ENCODE measurements at places on chromosomes 6 and 20.

DNA sequence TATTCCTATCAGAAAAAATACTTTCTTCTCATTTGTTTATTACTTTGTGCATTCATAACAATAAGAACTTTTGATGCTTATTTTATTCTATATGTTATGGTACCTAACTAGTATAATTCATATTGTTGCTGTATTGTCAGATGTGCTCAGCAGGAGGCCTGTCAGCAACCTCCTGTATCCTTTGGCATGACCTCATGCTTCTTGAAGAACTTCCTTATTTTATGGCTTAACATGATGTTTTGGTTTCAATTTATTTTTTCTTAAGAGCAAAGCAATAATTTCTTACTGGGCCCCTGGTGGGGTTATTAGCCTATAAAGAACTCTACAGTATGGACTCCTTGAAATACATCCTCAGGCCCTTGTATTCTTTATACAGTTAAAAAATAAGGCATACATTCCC lies 17.3 kb downstream of the GGTLC1 start:
- no peak for DNase-seq

DNA sequence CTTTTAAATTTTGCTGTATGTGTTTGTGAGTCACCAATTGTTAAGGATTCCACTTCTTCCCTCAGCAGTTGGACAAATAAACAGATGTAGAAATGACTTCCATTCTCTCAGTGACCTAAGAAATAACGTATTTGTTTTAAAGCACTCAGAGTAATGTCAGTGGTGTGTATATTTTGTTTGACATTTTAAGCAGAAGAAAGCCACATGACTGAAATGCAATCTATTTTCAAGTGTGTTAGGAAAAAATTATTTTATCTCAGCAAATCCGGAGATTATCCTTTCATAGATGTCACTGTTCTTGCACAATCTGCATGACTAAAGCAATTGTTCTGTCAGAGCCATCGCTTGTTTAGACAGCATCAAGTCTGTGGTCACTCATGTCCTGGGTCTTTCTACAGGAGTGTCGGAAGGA lies 77.1 kb downstream of the JAG1 start:
- no peak for DNase-seq

- DNase-seq, result no peak
Measured at GRCh38 chr6:56911847-56912246, 43.1 kb upstream of the BEND6 start.

GRCh38 chr6:168116975-168117899 lies 38.2 kb upstream of the FRMD1 start:
- DNase-seq, result no peak

GRCh38 chr20:61482056-61482887 lies 230.2 kb downstream of the CDH4 start:
- DNase-seq, result no peak

DNA sequence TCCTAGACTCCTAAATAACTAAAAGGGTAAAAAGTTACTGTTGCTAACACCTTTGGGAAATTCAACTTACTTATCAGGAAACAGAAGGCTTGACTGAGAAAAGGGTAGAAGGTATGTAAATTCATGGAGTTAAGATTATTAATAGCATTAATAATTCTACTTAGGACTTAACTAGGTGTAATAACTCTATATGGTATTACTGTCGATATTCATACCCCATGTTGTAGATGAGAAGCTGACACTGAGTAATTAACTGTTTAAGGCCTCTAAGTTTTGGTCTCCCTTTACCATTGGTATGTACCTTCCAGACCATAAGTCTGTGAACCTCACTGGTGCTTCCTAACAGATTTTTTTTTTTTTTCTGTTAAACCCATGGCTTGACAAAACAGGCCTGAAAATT lies 15.4 kb downstream of the GLO1 start:
- DNase-seq, result no peak

DNA sequence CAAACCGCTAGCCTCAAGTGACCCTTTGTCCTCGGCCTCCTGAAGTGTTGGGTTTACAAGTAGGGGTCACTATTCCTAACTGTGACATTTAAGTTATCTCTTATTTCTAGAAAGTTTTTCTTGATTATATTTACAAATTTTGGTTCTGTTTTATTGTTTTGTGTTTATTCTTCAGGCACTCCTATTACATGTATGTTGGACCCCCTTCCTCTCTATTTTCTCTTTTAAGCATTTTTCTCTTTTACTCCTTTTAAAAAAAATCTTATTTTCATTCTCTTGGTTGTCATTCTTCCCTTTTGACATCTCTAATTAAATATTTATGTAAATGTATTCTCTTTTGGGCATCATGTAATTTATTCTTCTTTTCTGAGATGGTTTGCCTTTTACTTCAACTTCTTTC lies 50.4 kb upstream of the MAP3K7 start:
- DNase-seq, result no peak

DNA sequence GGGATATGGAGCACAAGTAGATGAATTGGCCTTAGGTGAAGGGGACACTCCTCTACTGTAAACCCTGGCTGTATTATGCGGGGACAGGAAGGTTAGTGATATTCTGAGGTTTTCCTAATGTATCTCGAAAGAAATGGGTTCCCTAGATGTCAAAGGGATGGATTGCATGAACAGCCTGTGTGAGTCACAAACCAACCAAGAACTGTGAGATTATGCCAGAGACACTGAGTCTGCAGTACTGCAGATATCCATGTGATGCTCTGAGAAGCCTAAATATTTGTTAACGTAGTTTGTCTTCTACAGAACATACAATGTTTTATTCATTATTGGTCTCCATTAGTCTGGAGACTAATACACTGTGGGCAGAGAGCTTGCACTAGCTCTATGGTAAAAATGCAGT lies 182.2 kb downstream of the AKAP7 start:
- no peak for DNase-seq

DNA sequence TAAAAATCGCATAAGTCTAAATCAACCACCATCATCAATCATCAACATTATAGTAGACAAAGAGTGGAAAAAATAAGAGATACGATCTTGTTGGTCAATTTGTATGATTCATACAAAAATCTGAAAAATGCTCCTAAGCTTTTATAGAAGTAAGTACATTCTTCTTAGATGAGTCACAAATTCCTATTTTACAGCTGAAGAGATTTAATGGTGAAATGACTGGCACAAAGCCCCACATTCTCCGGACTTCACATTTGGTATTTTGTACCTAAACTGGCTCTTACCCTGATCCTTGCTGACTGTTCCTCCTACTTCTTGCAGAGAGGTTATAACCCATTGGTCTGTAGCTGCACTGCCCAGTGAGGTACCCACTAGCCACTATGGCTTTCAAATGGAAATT lies 29.9 kb upstream of the PREP start:
- no peak for DNase-seq

DNA sequence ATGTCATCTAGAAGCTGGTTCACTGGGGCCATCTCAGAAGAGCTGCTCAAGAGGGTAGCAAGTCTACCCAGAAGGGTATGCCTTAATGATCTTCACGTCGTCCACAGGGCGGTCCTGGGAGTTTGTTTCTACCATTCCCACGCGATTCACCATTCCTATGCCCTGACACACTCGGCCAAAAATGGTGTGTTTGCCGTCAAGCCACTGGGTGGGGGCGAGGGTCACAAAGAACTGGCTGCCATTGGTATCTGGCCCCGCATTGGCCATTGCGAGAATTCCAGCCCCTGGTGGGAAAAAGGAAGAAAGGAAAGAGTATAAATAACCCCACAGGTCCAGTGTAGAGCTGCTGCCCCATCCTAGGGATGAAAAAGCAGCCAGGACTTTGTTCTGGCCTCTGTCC lies 16.5 kb upstream of the CPNE5 start:
- DNase-seq, result no peak

DNA sequence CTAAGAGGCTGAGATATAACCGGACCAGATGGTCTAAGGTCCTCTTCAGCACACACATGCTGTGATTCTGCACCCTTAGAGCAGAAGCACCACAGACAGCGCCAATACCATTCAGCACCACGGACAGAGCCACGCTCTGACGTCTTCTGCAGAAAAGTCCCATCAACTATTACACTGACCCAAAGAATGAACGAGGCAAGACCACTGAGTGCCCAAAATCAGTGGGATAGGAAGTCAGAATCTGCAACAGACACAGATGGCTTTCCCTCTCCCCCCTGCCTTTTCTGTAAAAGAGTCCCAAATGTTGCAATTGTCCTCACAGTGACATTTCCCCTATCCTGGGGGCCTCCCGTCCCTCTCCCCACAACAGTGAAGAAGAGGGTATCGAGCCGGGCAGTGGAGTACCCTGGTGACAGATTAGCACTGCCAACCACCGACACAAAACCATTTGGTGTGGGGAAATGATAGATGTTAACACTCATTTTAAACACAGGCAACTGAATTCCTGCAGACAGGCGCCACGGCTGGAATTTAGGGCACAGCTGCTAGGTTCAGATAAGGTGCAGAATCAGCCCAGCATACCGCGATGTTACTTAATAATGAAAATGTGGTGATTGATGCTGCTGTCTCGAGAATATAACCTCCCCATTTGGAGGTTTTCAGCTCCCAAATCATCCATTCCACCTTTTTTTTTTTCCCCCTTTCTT lies 66.6 kb upstream of the CTNNBL1 start:
- no peak for DNase-seq

GRCh38 chr6:29626948-29627754 lies 5.8 kb downstream of the GABBR1 start:
- DNase-seq, result no peak

DNA sequence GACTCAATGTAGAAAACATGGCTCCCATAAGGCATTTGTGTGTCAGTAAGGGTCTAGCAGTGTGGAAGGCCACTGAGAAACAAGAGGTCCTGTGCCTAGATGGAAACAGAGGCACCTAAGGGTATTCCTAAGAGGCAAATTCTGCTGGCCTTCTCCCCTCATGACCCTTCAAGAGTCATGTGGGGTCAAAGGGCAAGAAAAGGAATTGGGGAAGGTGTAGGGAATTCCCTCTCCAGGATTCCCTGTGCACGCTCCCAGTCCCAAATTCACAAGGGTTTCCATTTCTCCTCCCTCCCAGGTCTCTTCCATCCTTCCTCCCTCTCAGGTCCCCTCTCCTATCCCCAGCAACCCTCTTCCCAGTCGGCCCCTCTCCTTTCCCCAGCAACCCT lies 568 bp downstream of the AGPAT1 start:
- no peak for DNase-seq

DNA sequence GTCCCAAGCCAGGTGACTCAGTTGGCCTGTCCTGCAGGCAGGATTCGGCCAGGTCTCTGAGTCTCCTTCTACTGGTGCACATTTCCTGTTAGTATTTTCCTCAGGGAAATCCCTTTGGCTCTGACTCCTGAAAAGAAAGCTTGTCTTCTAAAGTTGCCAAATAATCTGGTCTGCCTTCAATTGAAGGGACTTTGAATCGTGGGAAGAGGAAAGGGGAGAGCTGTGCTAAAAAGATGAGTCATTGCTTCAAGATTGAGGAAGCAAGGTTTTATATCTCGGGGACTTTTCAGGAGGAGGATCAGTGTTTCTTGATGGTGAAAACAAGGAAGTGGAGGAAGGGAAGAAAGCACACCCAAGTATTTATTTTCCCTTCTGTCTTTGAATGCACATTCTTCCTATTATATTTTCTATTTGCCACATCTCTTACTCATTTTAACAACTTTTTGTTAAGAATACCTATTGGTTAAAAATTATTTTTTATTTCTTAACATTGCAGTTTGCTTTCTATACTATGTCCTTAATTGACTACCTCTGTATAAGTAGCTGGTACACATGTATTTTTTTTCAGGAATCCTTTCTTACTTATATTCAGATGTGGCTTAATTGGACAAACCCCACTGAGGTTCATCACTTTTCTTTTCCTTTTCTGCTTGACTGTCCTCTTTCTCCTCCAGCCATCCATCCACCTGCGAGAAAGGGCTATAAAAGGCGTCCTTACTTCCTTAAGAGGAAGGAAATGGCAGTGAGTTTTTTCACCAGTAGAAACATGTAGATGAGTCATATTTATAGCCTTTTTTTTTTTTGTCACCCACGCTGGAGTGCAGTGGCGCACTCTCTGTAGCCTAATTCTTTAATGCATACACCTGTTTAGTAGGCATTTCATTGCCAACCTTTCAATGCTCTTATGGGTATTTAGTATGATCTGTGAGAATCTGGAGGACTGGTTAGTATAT lies 15.0 kb upstream of the IFNGR1 start:
- DNase-seq, result no peak

GRCh38 chr20:564192-564591 lies 20.6 kb upstream of the CSNK2A1 start:
- no peak for DNase-seq

- DNase-seq, result no peak
Measured at GRCh38 chr6:75098709-75099108, 107.1 kb downstream of the COL12A1 start.

- no peak for DNase-seq
Measured at GRCh38 chr20:31604567-31605030, 490 bp upstream of the ID1 start.

DNA sequence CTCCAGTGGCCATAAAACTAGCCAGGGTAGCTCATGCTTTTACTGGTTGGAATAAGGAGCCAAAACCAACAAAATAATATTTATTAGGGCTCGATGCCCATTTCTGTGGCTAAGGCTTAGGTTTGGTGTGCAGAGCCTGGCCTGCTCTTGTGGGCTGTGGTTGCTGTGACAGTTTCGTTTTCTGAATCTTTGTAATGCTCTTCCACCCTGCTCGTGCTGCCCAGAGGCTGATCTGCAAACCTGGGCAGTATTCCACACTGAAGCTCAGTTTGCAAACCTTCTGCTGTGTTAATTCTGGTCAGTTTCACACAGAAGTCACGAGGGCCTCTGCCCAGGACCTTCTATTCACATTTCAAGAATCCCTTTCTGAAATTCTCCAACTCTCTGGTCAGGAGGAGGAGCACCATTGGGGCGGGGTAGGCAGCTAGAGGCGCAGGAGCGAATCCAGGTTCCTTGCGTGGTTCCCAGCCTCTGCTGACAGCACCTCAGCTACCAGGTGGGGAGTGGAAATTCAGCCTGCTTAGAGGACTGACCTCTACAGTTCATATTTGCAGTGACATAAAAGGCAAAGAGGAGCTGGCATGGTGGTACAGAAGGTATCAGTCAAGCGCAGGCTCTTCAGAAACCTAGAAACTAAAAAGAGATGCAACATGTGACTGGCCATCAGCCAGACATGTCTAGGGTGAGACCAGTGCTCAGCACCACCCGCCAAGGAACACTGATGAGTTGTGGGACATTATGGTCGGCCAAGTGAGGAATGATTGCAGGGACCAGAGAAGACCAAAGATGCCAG lies 14.3 kb upstream of the C20orf144 start:
- DNase-seq, result no peak

- DNase-seq, result no peak
Measured at GRCh38 chr20:63312690-63313348, 19.8 kb downstream of the COL20A1 start.

- DNase-seq, result no peak
Measured at GRCh38 chr20:1949347-1950100, 44.3 kb downstream of the PDYN start.

DNA sequence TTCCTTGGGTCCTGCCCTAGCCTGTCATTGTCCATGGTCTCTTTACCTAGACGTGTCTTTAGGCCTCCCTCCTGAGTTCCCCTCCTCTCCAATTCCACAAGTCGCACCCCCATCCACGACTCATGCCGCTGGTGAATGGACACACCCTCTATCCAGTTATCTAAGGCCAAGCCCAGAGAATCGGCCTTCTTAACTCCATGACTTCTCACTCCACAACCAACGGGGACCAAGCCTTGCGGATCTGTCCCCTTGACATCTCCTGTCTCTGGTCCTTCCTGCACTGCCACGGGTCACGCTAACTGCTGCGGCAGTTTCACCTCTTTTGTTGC lies 7.0 kb upstream of the RREB1 start:
- no peak for DNase-seq

Measured in stimulated activated CD8-positive, alpha-beta memory T cell treated with anti-CD3 and anti-CD28 coated beads, Interleukin-2, amount 100 ng/mL, for 1 hour (primary cell).